ENCODE measurements at places on chromosomes 1 and 21.

DNA sequence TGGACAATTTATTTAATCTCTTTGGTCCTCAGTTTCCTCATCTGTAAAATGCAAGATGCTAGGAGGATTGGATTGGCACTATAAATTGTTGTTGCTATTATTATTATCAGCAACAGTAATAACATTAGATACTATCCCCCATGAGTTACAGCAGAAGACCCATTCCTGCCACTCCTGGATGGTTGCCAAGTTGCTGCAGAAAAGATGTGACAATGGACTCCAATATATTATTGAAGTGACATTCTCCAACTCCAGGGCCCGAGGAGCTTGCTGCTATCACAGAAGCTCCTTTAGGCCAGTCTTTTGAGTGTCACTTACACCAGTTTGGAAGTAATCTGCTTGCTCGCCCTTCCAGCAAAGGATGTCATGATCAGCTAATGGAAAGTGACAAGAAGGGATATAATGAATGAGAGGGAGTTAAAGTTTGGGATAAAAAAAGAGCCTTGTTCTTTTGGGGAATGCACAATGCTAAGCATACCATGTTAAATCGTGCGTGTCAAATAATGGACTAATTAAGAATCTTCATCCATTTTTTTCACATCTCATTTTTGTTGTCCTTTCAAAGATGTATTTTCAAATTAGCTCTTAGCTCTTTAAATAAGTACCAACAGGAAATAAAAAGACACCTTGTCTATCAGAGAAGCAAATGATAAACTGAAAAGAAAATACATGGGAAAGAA, 19.5 kb upstream of the PROX1 start:
- no peaks in the 10 kb centered on the region for H3K4me1 ChIP-seq
- peaks cover 5% of the 10 kb centered on the region for H3K27me3 ChIP-seq
- no peak overlapping the region for H3K4me3 ChIP-seq
- H3K27ac ChIP-seq, result no peak overlapping the region

GRCh38 chr21:46620846-46621245, 14.6 kb upstream of the PRMT2 start:
- H3K36me3 ChIP-seq, result peaks cover 3% of the 10 kb centered on the region
- H3K27me3 ChIP-seq, result peaks cover 30% of the 10 kb centered on the region
- H3K4me3 ChIP-seq, result no peak overlapping the region
- no peak for DNase-seq

GRCh38 chr1:215887627-215888026, 320.5 kb downstream of the KCTD3 start:
- no peak overlapping the region for H3K27ac ChIP-seq
- no peak overlapping the region for H3K4me3 ChIP-seq
- no peaks in the 10 kb centered on the region for H3K36me3 ChIP-seq
- no peak for DNase-seq
- no peaks in the 10 kb centered on the region for H3K4me1 ChIP-seq
- no peaks in the 10 kb centered on the region for H3K27me3 ChIP-seq

DNA sequence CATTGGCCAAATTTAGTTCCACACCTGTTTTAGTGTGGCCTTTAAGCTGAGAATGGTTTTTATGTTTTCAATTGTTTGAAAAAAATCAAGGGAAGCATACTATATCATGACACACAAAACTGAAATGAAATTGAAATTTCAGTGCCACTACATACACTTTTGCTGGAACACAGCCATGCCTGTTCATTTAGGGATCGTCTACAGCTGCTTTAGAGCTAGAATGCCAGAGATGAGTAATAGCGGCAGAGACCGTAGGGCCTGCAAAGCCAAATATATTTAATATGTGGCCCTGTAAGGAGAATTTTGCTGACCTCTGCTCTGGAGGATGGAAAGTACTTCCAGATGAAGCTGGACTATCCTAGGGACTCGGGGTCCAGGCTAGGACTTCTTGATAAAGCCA, 62.5 kb upstream of the LYST start:
- H3K27ac ChIP-seq, result peak overlapping the region; percentile 54
- H3K27me3 ChIP-seq, result no peaks in the 10 kb centered on the region
- DNase-seq, result no peak
- no peak overlapping the region for H3K4me3 ChIP-seq

DNA sequence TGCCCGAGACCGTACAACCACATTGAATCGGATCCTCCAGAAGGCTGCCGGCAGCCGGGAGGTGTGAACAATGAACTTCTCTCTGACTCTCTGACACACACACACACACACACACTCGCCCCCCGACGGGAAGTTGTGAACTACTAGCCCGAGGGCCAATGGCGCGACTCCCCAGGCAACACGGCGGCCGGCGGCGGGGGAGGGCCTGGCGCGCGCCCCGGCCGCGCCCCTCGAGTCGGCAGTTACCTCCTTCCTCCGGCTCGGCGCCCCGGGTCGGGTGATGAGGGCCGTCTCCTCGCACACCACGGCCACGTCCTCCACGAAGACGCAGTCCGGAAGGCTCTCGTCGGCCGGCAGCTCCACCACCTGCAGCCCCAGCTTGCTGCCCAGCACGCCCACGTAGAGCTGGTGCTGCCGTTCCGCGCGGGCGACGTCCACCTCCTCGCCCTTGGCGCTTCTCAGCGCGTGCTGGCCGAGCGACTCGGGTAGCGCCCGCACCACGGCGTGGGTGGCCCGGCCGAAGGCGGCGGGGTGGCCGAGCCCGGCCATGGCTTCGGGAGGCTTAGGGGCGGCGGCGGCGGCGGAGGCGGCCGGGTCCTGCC, 361 bp downstream of the DDAH1 start:
- no peak overlapping the region for H3K27ac ChIP-seq
- H3K4me1 ChIP-seq, result peaks cover 5% of the 10 kb centered on the region
- peak; percentile 26 for DNase-seq

- peaks cover 6% of the 10 kb centered on the region for H3K4me1 ChIP-seq
- no peak overlapping the region for H3K27ac ChIP-seq
- DNase-seq, result no peak
- no peak overlapping the region for H3K4me3 ChIP-seq
- H3K27me3 ChIP-seq, result peaks cover 72% of the 10 kb centered on the region
- H3K36me3 ChIP-seq, result no peaks in the 10 kb centered on the region
Observed at GRCh38 chr1:181319907-181320306, 163.4 kb upstream of the CACNA1E start.

DNA sequence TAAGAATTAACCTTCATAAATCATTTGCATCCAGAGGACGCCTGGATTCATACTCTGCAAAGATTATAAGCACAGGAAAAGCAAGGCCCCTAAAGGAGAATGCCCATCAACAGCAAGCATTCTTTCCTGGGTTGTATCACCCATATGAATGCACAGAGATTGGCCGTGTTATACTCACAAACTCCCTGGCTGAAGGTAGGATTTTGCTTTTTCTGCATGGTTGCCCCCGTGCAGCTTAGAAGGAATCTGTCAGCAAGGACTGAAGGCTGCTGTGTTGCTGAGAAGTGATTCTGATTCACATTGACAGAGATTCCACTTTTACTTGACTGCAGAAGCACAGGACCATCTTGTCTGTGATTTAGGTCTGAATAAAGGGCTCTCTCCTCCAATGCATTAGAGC, 283.0 kb downstream of the LRRIQ3 start:
- no peaks in the 10 kb centered on the region for H3K27me3 ChIP-seq
- H3K4me3 ChIP-seq, result no peak overlapping the region
- H3K27ac ChIP-seq, result no peak overlapping the region
- no peaks in the 10 kb centered on the region for H3K36me3 ChIP-seq

GRCh38 chr1:110390096-110390495, 730 bp downstream of the SLC16A4 start:
- H3K4me3 ChIP-seq, result no peak overlapping the region
- H3K4me1 ChIP-seq, result peaks cover 21% of the 10 kb centered on the region
- no peaks in the 10 kb centered on the region for H3K27me3 ChIP-seq
- H3K36me3 ChIP-seq, result peaks cover 27% of the 10 kb centered on the region
- DNase-seq, result no peak

DNA sequence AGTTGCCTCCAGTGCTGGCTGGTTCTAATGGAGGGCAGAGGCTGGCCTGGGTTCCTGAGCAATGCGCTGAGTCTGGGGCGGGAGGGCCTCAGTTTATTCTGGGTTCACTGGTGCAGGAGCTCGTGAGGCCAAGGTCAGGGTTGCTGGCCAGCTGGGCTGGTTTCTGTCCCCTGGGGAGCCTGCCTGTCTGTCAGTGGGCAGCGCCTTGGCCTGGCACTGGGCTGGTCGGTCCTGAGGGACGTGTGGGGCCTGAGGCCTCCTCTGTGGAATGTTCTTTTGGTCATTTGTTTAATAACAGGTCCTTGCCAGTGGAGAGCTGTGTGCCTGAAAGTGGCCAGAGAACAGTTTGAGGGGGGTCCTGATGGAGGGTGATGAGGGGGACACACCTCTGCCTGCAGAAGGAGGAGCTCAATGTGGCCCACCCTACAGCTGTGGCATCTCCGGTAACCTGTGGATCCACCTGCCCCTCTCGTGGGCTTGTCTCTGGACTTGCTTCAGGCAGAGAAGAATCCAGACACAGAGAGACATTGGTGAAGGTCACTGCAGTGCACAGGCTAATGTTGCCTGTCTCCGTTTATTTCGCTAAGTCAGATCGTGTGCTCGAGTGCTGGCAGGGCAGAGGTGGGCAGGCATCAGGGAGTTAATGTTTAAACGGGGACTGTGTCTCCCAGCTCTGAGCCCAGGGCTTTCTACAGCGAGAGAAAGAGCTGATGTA, 34.6 kb downstream of the COQ8A start:
- peaks cover 25% of the 10 kb centered on the region for H3K36me3 ChIP-seq
- no peak overlapping the region for H3K27ac ChIP-seq
- H3K4me3 ChIP-seq, result no peak overlapping the region
- peaks cover 20% of the 10 kb centered on the region for H3K4me1 ChIP-seq
- H3K27me3 ChIP-seq, result no peaks in the 10 kb centered on the region

DNA sequence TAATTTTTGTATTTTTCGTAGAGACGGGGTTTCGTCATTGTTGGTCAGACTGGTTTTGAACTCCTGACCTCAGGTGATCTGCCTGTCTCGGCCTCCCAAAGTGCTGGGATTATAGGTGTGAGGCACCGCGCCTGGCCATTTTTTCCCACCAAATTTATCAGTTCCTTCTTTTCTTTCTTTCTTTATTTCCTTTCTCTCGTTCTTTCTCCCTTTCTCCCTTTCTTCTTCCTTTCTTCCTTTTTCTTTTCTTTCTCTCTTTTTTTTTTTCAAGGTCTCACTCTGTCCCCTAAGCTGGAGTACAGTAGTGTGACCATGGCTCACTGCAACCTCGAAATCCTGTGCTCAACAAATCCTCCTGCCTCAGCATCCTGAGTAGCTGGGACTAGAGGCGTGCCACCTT, 26.4 kb downstream of the MFSD2A start:
- no peak overlapping the region for H3K4me3 ChIP-seq
- no peak for DNase-seq
- H3K4me1 ChIP-seq, result peaks cover 23% of the 10 kb centered on the region
- no peaks in the 10 kb centered on the region for H3K36me3 ChIP-seq

GRCh38 chr1:94281361-94282142, 44.2 kb upstream of the ARHGAP29 start:
- no peaks in the 10 kb centered on the region for H3K36me3 ChIP-seq
- H3K27ac ChIP-seq, result no peak overlapping the region
- no peaks in the 10 kb centered on the region for H3K4me1 ChIP-seq

- H3K4me3 ChIP-seq, result no peak overlapping the region
- DNase-seq, result no peak
- H3K4me1 ChIP-seq, result peaks cover 60% of the 10 kb centered on the region
- H3K27me3 ChIP-seq, result no peaks in the 10 kb centered on the region
Observed at GRCh38 chr1:114467491-114467890, 43.5 kb downstream of the TRIM33 start.

DNA sequence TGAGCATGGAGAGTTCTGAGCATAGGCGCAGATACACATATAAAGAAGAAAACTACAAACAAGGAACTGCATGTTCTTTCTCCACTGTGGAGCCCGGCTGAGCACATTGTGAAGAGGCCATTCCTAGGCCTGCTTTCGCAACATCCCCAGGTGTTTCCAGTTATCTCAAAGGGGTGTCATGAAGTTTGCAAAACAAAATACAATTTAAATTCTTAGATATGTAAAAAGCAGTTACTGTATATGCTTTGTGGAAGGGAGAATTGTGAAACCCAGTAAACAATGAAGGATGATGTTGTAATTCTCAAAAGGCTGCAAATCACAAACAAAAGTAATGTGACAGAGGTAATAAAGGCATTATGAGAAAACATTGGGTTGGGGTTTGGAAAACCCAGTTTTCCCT, 98.6 kb upstream of the ZNF644 start:
- no peaks in the 10 kb centered on the region for H3K36me3 ChIP-seq
- no peak for DNase-seq
- H3K4me3 ChIP-seq, result no peak overlapping the region
- H3K27me3 ChIP-seq, result peaks cover 5% of the 10 kb centered on the region
- H3K4me1 ChIP-seq, result no peaks in the 10 kb centered on the region

DNA sequence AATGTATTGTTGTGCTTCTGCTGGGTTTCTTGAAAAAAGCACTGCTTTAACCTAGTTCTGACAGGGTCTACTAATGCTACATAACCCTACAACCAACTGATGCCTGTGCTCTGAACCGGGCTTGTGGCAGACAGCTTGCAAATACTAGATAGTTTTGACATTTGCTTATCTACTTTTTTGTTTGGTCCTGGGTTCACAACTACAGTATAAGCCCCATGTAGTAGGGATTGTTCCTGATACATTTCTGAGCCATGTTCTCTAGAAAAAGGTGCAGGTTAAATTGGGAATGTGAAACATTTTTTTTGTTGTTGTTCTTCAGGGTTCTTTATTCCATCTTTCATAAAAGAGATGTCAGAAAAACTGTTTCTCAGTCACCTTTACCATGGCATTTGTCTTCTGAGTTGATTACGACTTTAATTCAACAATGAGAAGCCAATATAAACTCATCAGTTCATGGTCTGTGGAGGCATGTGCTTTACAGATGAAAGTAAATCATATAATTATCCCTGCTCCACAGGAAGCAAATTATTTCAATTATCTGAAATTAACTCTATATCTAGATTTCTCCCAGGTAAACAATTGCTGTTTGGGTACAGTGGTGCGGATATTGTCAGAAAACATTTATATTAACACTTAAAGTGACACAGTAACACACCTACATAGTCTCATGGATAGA, 22.0 kb downstream of the OLFM3 start:
- H3K27ac ChIP-seq, result no peak overlapping the region
- no peaks in the 10 kb centered on the region for H3K27me3 ChIP-seq

- DNase-seq, result no peak
- H3K27me3 ChIP-seq, result no peaks in the 10 kb centered on the region
- H3K36me3 ChIP-seq, result peaks cover 63% of the 10 kb centered on the region
- H3K4me1 ChIP-seq, result peaks cover 12% of the 10 kb centered on the region
Observed at GRCh38 chr1:51421964-51422363, 91.6 kb upstream of the TTC39A start.

- DNase-seq, result no peak
- no peak overlapping the region for H3K4me3 ChIP-seq
- peaks cover 43% of the 10 kb centered on the region for H3K4me1 ChIP-seq
Observed at GRCh38 chr1:51299981-51300670, 30.2 kb downstream of the TTC39A start.

DNA sequence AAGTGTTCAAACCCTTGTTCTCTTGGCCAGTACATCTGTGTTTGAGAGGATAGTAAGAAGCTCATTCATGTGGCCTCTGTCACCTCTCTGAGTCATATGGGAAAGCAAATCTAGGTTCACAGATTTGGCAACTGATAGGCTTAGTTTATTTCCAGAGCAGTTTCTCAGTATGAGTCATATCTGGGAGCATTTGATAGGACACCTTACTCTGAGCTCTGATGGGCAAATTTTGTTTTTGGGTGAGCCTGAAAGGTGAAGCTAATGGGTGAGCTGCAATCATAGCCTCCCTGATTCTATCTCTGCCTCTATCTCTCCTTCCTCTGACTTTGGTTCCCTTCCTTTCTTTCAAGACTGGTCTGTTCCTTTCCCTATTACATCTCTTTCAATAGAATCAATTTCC, 134.4 kb downstream of the S1PR1 start:
- H3K4me1 ChIP-seq, result peaks cover 6% of the 10 kb centered on the region
- H3K36me3 ChIP-seq, result peaks cover 5% of the 10 kb centered on the region
- no peak overlapping the region for H3K27ac ChIP-seq
- no peak overlapping the region for H3K4me3 ChIP-seq

Measured in stimulated activated naive B cell treated with anti-CD40 and anti-IgM and Interleukin-4, amounts not matched to agents 10 μg/mL and 1 μg/mL and 100 μg/mL, for 72 hours (primary cell).